IMR-90 (cell line): ENCODE measurements at places on chromosomes 5 and 9. TPM values are rescaled to one million over a fixed set of nuclear protein-coding genes. Genes with fewer than 3 reads are reported as not detected.
A peak's percentile ranks its signal among the peaks of the same experiment; 100 is the strongest.

DNA sequence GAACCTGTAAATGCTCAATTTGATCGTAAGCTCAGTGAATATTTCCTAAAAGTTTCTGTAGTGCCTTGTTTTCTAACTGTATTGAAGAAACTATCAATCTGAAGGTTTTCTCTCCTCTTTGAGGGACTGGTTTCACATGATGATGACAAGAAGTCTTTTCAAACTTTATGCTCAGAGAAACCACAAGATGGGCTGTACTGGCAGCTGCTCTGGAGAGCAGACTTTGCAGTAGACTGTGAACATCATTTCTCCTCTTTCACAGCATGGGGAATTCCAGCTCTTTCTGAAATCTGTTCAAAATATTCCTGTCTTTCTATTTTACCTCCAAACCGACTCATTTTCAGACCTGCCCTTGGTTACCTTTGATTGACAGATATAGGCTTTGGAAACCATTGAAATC lies 194.4 kb downstream of the IZUMO3 start:
- H3K4me1 ChIP-seq = no peaks in the 10 kb centered on the region
- no peaks in the 10 kb centered on the region for H3K36me3 ChIP-seq
- no peak overlapping the region for H3K4me3 ChIP-seq
- no peak overlapping the region for H3K27ac ChIP-seq
- no peaks in the 10 kb centered on the region for H3K27me3 ChIP-seq
- no peak for DNase-seq

DNA sequence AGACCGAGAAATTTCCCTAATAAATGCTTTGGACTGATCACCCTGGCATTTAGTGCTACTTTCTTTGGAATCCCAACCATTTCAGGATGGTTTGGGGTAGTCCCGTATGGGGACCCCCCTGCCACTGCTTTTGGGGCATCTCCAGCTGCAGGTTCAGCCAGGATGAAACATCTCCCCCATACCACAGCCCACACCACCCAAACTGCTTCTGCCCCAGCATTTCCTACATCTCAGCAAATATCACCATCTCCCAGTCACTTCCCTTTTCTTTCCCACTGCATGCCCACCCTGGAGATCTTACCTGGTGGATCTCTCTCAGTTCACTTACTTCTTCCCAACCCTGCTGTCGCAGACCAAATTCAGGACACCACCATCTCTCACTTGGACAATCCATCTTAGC lies 4.8 kb upstream of the P4HA2 start:
- no peak for DNase-seq
- no peak overlapping the region for H3K4me3 ChIP-seq
- no peaks in the 10 kb centered on the region for H3K36me3 ChIP-seq
- no peak overlapping the region for H3K27ac ChIP-seq
- no peaks in the 10 kb centered on the region; the same call in 1 of the 2 replicates for H3K27me3 ChIP-seq

GRCh38 chr9:13728917-13729811 lies 449.7 kb upstream of the MPDZ start:
- H3K27me3 ChIP-seq = peaks cover 3% of the 10 kb centered on the region; the same call in 1 of the 2 replicates
- no peaks in the 10 kb centered on the region for H3K4me1 ChIP-seq
- H3K4me3 ChIP-seq = no peak overlapping the region
- peak; percentile 29 for DNase-seq
- H3K27ac ChIP-seq = no peak overlapping the region

DNA sequence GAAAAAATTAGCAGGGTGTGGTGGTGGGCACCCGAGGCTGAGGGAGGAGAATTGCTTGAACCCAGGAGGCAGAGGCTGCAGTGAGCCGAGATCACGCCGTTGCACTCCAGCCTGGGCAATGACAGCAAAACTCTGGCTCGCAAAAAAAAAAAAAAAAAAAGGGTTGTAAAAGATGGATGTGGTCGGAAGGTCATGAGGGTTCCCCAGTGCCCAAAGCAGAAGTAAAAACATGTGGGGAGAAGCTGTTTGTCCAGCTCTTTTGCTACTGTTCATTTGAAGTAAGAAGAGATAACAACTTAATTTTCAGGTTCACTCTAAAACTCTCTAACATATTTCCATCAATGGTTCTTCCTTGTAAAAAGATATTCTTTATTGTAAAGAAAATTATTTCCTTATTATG lies 57.1 kb upstream of the GOLPH3 start:
- H3K4me1 ChIP-seq = peaks cover 9% of the 10 kb centered on the region
- no peaks in the 10 kb centered on the region for H3K27me3 ChIP-seq
- H3K36me3 ChIP-seq = peaks cover 14% of the 10 kb centered on the region; the same call in 1 of the 2 replicates
- H3K4me3 ChIP-seq = no peak overlapping the region
- no peak overlapping the region for H3K27ac ChIP-seq
- DNase-seq = no peak

- H3K4me3 ChIP-seq = no peak overlapping the region
- no peaks in the 10 kb centered on the region for H3K36me3 ChIP-seq
- H3K27me3 ChIP-seq = no peaks in the 10 kb centered on the region
- no peak overlapping the region for H3K27ac ChIP-seq
- DNase-seq = no peak
- peaks cover 9% of the 10 kb centered on the region for H3K4me1 ChIP-seq
Measured at GRCh38 chr5:78979909-78980308, 5.2 kb downstream of the ARSB start.

DNA sequence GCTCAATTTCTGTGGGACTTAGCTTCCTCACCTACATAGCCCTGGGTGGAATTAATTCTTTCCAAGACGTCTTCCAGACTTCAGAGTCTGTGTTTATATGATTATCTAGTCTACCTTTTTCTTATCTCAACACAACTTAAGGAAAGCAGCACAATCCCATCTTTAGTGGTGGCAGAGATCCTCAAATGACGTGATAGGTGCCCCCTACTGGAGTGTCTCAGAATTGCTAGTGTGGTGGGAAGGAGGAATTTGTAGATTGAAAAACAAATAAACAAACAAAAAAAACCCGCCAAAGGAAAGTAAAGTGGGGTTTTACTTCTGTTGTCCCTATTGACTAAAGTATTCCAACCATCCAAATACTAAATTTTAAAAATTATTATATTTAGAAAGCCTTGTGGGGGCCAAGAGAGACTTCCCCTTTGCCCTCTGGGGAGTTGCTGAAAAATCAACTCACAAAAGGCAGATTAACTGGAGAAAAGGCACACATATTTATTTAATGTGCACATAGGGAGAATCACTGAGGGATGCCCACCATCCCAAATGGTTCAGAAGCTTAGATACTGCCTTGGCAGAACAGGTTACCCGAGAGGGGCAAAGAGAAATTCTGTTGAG lies 283.3 kb downstream of the TMEM167A start:
- H3K27me3 ChIP-seq = no peaks in the 10 kb centered on the region
- H3K4me3 ChIP-seq = no peak overlapping the region
- peak; percentile 20 for DNase-seq
- H3K36me3 ChIP-seq = no peaks in the 10 kb centered on the region

DNA sequence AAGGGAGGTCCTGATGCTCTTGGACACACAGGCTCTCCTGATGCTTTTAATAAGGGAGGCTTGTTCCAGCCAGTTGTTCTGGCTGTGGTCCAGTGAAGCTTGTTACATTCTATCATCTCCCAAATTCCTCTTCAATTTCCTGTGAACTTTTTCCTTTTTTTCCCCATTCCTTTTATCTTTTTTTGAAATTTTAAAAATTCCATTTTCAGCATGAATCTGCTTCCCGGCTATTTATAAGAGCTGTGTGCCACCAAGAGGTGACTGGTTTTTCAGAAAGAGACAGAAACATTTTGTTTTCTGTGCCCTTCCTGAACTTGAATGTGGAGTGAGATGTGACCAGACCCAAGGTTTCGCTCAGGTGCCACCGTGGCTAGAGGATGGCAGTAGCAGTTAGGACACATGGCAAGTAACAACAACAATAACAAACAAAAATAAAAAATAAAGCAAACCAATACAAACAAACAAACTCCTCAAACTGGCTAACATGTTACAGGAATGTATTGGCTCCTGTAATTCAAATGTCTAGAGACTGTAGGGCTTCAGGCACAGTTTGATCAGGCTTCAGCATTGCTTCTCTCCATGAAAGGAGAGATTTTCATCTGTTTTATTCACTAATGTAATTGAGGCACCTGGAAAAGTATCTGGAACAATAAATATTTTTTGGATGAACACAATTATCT lies 121.1 kb downstream of the BOD1 start:
- peaks cover 21% of the 10 kb centered on the region for H3K4me1 ChIP-seq
- no peaks in the 10 kb centered on the region for H3K27me3 ChIP-seq
- peak; percentile 25 for DNase-seq
- no peaks in the 10 kb centered on the region for H3K36me3 ChIP-seq
- no peak overlapping the region for H3K4me3 ChIP-seq

DNA sequence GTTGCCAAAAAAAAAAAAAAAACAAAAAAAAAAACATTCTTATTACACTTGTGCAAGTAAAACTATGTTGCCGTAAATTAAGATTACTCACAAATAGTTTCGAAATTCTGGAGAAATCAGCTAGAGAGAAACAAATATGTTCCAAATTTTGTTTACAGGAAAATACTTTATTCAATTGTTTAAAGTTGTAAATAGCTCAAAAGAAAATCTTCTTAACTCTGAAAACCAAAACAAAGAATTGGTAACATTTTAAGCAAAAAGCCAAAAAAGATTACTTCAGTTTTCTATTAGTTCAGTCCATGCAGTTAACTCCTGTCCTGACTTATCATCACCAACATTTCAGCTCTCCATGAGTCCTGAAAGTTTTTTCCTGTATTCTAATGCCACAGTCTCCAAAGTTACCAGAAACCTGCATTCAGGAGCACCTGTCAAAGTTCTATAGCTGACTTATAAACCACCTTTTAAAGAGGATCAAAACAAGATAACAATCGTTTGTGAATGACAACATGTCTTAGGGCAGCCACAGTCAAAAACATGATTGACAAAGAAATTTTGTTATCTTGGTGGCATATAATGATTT lies 194.1 kb downstream of the RANBP17 start:
- no peak for DNase-seq
- no peak overlapping the region for H3K27ac ChIP-seq
- 0 out of 2 replicates have a peak, but pooled peaks cover 2% of the 10 kb centered on the region for H3K36me3 ChIP-seq
- no peaks in the 10 kb centered on the region for H3K27me3 ChIP-seq
- no peak overlapping the region for H3K4me3 ChIP-seq

GRCh38 chr9:37229882-37230482 lies 109.6 kb downstream of the ZCCHC7 start:
- no peaks in the 10 kb centered on the region for H3K36me3 ChIP-seq
- no peak overlapping the region for H3K27ac ChIP-seq
- no peaks in the 10 kb centered on the region for H3K4me1 ChIP-seq
- H3K27me3 ChIP-seq = no peaks in the 10 kb centered on the region

DNA sequence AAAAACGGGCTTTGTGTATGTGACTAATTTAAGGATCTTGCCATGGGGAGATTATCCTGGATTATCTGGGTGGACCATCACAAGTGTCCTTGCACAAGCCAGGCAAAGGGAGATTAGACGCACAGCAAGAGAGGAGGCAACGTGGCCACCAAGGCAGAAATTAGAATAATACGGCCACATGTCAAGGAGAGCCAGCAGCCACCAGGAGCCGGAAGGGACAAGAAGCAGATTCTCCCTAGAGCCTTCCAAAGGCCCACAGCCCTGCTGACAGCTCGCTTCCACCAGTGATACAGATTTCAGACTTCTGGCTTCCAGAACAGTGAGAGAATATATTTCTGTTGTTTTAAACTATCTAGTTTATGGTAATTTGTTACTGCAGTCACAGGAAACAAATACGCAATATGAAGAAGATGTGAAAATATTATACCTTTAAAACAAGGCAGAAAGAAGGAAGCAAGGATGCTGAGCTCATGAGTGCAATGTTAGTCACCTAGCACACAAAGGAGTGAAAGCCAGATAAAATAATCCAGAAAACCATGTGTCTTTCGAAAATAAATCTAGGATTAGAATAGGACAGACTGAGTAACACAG lies 28.7 kb upstream of the F2RL1 start:
- peak; percentile 85 for DNase-seq
- no peaks in the 10 kb centered on the region for H3K27me3 ChIP-seq
- H3K4me1 ChIP-seq = peaks cover 22% of the 10 kb centered on the region
- H3K4me3 ChIP-seq = no peak overlapping the region
- H3K36me3 ChIP-seq = no peaks in the 10 kb centered on the region
- H3K27ac ChIP-seq = peak overlapping the region; percentile 86

DNA sequence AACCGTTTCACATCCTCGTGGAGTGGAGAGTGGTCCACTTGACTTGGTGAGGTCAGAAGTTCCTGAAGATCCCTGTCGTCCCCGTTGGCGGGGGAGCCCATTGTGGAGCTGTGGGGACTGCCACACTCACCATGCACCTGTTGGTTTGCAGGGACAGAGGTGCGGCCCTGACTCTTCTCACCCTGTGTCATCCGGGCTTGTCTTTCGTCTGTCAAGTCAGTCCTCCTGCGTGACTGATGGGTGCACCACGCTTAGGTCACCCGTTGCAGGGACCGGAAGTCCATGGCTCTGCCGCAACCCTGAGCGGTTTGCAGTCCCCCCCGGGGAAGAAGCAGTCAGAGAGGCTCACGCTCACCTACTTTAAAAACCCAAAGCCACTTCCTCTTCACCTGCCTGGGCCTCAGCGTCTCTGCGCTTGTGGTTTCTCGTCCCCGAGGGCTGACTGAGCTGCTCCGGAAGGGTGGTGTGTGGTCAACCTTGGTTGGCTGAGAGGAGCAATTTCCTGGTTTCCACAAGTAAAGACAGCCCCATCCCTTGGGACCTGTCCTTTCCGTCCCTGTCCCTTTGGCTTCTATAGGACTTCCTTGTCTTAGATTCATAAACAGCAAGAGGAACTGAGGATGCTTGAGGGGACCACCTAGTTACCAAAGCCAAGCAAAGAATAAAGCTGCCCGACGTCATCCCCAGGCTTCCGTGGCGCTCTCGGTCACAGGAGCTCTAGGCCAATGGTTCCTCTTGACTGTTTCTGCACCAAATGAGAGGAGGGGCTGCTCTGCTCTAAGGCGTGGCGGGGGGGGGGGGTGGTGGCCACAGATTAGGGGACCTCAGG lies 53.2 kb downstream of the USP20 start:
- no peak for DNase-seq
- no peak overlapping the region for H3K4me3 ChIP-seq
- no peaks in the 10 kb centered on the region for H3K27me3 ChIP-seq
- H3K36me3 ChIP-seq = peaks cover 11% of the 10 kb centered on the region

GRCh38 chr9:124261736-124262648 lies 4.2 kb downstream of the NEK6 start:
- H3K4me3 ChIP-seq = peak overlapping the region; percentile 0; the same call in 1 of the 2 replicates
- peaks cover 20% of the 10 kb centered on the region for H3K36me3 ChIP-seq
- H3K27me3 ChIP-seq = no peaks in the 10 kb centered on the region
- no peak for DNase-seq

DIPK1B gene
- total RNA-seq = 3.1 and 3.4 TPM in 2 replicates

ENTREP1 gene
- not detected in 2 replicates for total RNA-seq

SPINK4 gene
- total RNA-seq = not detected in 2 replicates

SLC23A1 gene
- total RNA-seq = not detected in 2 replicates

PCDHGA7 gene
- 3.3 and 3.4 TPM in 2 replicates for total RNA-seq

PRSS3 gene
- total RNA-seq = 16.4 and 26.9 TPM in 2 replicates
